ENCODE measurements at places on chromosomes 4 and X. TPM values are rescaled to one million over a fixed set of nuclear protein-coding genes. Genes with fewer than 3 reads are reported as not detected.

GRCh38 chr4:105474099-105474518 is 247 bp upstream of the PPA2 start:
- peak; percentile 91 for DNase-seq

DNA sequence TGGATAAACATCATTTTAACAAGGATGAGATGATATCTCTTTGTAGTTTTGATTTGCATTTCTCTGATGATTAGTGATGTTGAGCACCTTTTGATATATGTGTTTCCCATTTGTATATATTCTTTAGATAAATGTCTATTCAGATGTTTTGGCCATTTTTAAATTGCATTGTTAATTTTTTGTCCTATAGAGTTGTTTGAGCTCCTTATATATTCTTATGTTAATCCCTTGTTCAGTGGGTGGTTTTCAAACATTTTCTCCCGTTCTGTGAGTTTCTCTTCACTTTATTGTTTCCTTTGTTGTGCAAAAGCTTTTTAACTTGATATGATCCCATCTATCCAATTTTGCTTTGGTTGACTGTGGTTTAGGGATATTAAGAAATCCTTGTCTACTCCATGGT is 606.0 kb downstream of the CCSER1 start:
- DNase-seq, result no peak

- DNase-seq, result no peak
Observed at GRCh38 chr4:83589279-83589678, 53.4 kb downstream of the GPAT3 start.

GRCh38 chr4:70927502-70928137 is 25.5 kb downstream of the MOB1B start:
- no peak for DNase-seq

GRCh38 chr4:54553001-54553400 is 104.8 kb upstream of the KIT start:
- no peak for DNase-seq

DNA sequence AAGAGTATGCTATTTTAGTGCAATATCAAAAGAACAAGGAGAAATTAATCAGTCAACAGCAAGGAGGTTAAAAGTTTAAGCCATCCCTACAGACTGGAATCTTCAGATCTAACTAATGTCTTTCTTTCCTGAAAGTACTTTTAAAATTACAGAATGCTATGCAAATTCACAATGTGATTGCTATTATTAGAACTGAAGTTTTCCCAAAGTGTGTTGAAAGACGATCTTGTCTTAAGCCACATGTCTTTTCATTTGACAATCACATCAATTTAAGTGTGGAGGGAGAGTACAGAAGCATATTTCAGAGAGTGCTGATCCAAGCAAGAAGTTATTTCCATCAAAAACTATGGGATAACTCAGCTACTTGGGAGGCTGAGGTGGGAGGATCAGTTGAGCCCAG is 64.7 kb upstream of the TNIP3 start:
- no peak for DNase-seq

- no peak for DNase-seq
Observed at GRCh38 chr4:155675709-155676429, 9.2 kb downstream of the GUCY1A1 start.

DNA sequence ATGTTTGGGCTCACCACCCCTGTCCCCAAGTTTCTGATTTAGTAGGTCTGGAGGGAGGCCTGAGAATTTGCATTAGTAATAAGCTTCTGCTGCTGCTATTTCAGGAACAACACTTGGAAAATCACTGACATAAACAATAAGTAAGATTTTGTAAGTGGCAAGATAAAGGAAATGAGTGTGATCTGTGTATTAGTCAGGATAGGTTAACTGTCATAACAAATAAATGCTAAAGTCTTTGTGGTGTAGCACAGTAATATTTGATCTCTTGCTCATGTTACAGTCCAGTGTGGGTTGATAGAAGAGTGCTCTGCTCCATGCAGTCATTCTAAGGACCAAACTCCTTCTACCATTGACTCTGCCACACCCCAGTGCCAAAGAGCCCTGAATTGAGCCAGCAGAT is 67.0 kb downstream of the NHS start:
- DNase-seq, result no peak

GRCh38 chr4:105712766-105713165 is 4.2 kb downstream of the GSTCD start:
- no peak for DNase-seq

- DNase-seq, result no peak
Observed at GRCh38 chr4:121070274-121070673, 2.1 kb downstream of the NDNF start.

GRCh38 chrX:123454712-123455431 is 270.8 kb downstream of the GRIA3 start:
- DNase-seq, result no peak

DNA sequence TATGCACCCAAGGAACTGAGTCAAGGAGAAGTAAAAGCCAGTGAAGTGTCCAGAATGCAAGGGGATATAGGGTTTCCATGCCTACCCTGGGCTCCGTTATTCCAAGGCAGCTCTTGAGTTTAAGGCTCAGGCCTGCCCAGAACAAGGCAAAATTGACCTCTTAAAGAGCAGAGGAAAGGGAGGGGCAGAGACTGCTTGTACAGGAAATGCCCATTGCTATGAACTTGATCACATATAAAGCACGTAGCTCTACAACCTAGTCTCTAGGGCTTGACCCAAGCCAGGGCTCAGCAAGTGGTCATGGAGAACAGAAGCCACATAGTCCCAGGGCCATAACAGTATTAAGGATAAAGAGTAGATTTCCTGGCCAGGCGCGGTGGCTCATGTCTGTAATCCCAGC is 58.2 kb upstream of the MSN start:
- DNase-seq, result no peak

GRCh38 chr4:95411371-95412088 is 137.2 kb downstream of the UNC5C start:
- DNase-seq, result no peak

DNA sequence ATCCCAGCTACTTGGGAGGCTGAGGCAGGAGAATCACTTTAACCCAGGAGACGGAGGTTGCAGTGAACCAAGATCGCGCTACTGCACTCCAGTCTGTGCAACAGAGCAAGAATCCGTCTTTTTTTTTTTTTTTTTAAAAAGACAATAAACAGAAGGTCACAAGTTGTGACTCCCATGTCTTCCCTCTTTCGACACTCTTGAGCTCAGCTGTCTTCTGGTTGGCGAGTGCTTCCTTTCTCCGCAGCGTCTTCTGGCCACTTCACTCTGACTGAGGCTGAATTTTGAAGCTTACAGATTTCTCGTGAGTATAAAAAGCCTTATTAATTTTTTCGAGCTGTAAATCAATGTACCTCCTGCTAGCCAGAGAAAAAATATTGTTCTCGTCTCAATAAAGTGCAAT is 124.9 kb downstream of the STOX2 start:
- DNase-seq, result no peak

GRCh38 chr4:48388525-48389154 is 47.3 kb downstream of the SLAIN2 start:
- DNase-seq, result no peak

TRIM75 gene
- total RNA-seq, result not detected

METTL14 gene
- 12.3 TPM for total RNA-seq

ANXA5 gene
- 197 TPM for total RNA-seq

FHDC1 gene
- 6.4 TPM for total RNA-seq

MAGEC3 gene
- total RNA-seq, result not detected

ETDB gene
- not detected for total RNA-seq

HTRA3 gene
- total RNA-seq, result 33.1 TPM
